Muscle of arm (tissue), 14 donors: ENCODE measurements at places on chromosomes 12 and 14. TPM values are rescaled to one million over a fixed set of nuclear protein-coding genes. Genes with fewer than 3 reads are reported as not detected.

SERPINA10 gene
- not detected for polyA plus RNA-seq

SYNE3 gene
- 11.4 TPM for polyA plus RNA-seq

ANKS1B gene
- 2.3 TPM for polyA plus RNA-seq

DENND5B gene
- 19.2 TPM for polyA plus RNA-seq

ZDHHC22 gene
- polyA plus RNA-seq: 0.58 TPM

PPM1H gene
- 3.3 TPM for polyA plus RNA-seq

ENDOU gene
- 0.39 TPM for polyA plus RNA-seq

GRCh38 chr12:3967556-3968160, 94.5 kb upstream of the PARP11 start:
- DNase-seq: no peak

DNA sequence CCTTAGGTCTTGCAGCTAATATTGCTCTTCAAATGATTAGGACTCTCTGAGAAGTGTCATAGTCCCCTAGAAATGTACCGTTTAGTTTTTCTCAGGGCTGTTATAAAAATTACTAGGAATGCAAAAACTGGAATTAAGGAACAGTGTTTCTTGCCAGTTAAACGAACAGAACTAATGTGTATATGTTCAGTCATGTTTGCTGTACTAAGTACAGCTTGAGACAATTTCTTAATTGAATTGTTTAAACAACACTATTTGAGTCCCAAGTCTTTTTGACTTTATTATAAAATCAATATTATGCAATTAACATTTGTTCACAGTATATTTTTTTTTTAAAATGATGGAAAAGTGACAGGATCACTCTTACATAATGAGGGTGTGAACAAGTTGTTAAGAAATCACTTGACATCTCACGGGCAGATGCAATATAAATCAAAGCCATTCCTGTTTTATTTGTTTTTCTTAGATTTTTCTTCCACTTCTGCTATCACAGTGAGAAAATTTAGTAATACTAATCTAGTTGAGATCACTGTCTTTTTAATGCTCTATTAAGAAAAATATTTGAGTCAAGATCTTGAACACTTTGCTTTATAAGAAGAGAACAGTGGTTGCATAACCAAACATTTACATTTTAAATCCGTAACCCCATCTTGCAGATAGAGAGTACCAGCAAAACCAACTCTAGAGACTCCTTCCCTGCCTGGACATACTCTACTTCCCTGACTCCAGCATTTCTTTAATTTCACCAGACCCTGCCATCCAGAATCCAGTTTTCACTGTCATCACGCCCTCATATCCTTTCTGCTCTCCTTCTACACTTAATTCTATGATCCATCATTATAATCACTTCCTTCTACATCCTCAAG, 140.7 kb upstream of the KITLG start:
- no peak for DNase-seq

- no peak for DNase-seq
Measured at GRCh38 chr12:112126000-112126438, 659 bp downstream of the TRAFD1 start.

DNA sequence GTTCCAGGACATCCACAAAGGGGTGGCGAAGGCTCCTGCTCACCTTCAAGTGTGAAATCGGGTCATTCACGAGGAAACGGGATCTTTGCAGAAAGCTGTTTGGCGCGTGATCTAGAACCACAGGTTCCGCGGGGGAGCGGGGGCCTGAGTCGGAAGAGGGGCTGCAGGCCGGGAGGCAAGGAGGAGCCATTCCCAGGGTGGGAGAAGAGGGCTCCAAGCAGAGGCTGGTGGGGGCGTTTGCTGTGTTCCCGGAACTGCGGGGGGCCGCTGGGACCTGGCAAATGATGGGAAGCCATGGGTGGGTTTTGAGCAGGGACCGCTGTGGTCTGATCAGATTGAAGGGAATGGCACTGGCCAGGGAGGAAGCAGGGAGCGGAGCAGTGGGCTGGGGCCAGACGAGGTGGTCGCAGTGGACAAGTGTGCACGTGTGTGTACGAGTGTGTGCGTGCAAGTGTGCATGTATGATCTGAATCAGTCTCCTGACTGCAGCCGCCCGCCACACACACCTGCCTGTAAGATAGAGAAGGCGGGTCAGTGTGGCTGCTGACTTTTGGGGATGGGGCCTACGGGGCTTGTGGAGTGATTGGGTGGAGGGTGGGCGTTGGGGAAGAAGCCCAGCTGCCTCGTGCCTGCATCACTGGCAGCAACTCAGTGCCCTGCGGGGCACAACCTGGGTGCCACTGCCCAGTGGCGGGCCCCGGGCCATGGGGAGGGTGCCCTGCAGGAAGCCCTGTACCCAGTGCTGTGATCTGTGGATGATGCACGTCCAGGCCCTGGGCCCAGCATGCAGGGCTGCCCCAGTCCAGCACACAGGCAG, 141.9 kb downstream of the KIF26A start:
- no peak for DNase-seq

- DNase-seq: no peak
Measured at GRCh38 chr14:51821822-51822221, 38.6 kb upstream of the GNG2 start.

DNA sequence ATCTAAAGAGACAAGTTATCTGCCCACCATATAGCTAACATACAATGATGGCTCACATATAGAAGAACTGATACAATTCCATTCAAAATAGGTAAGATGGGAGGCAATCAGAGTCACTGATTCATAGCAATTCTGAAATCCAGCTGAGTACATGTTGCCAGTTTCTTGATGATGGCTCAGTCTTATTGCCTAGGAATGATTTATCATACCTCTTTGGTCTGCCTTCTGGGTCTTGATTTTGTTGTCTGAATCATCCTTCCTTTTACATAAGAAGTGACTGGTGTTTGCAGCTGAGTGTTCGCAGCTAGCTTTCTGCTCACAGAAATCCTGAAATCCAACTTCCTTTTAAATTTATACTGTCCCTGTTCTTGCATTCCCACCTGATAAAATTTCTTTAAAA, 463.2 kb upstream of the MGAT4C start:
- DNase-seq: no peak

DNA sequence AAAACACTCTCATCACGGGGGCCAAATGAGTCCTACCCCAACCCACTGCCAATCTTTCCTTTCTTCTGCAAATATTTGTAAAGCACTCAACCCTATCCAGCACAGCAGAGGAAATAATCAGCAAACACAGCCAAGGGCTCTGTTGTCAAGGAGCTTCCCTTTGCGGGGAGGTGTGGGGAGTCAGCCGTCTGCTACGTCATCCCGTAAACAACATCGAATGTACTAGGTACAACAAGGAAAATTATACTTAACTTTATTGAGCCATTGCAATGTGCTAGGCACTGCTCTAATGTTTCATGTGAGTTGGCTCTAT, 22.8 kb downstream of the TMEM63C start:
- DNase-seq: no peak

- no peak for DNase-seq
Measured at GRCh38 chr12:102638777-102639176, 158.4 kb upstream of the IGF1 start.

- DNase-seq: no peak
Measured at GRCh38 chr12:113875691-113876090, 90.4 kb downstream of the RBM19 start.

GRCh38 chr12:64826234-64826633, 1.8 kb downstream of the TBC1D30 start:
- DNase-seq: peak; percentile 60

DNA sequence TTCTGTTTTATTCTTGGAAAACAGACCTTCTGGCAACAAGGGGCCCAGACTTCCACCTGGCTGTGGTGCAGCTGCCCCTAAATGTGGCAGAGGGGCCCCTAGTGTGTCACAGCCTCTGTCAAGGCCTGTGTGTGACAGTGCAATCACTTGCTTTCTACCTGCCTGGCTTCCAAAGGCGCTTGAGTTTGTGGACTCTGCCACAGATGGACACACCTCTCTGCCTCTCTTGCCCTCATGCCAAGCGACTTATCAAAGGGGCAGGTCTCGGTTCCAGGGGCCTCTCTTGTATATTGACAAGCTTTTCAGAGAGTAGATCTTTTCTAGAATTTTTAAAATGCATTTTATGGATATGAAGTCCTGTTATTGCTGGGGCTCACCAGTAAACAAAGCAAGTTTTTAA, 217.2 kb downstream of the SLC15A4 start:
- DNase-seq: no peak

GRCh38 chr14:100030452-100031153, 34.6 kb upstream of the EVL start:
- DNase-seq: no peak

- no peak for DNase-seq
Measured at GRCh38 chr12:21475552-21475951, 25.9 kb downstream of the RECQL start.

- DNase-seq: no peak
Measured at GRCh38 chr12:21568115-21568514, 36.5 kb downstream of the GYS2 start.

GRCh38 chr14:99271221-99271941, 616 bp downstream of the BCL11B start:
- DNase-seq: no peak

GRCh38 chr14:42437809-42438208, 831.1 kb downstream of the LRFN5 start:
- DNase-seq: no peak

DNA sequence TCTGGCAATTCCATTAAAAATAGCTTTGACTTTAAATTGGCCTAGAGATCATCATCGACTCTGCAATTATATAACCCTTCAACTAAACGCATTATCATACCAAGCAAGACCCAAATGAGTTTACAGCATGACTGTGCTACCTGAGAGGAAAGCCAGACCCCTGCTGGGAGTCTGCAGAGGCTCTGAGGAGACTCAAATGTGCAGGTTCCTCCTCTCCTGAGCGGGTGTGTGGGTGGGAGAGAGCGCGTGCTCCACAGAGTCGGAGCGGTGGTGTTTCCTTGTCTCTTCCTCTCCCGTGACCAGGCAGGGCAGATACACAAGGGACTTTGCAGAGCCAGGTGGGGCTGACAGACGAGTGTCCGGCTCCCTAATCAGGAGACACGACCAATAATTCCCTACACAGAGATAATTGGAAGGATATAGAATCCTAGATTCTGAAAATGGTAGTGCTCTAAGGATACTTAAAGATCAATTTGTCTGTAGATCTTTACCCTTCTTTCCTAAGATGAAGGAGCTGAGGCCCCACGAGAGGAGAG, 74.1 kb downstream of the SLC8A3 start:
- DNase-seq: no peak

GRCh38 chr12:15688838-15689625, 100.2 kb downstream of the EPS8 start:
- DNase-seq: no peak

DNA sequence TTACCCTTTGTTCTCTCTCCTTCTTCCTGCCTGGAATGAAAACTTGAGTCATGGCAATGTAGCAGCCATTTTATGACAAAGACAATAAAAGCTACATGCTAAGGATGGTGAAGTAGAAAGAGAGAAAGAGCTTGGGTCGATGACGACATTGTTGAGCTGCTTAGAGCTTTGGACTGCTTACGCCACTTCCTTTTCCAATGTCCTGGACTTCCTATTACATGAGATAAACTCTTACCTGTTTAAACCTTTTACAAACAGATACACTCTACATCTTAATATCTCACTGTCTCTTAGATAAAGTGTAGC, 70.1 kb downstream of the PEBP1 start:
- DNase-seq: no peak

GRCh38 chr12:43165351-43165750, 386.7 kb downstream of the ADAMTS20 start:
- DNase-seq: no peak

GRCh38 chr14:55267820-55268219, 3.4 kb upstream of the FBXO34 start:
- no peak for DNase-seq

GRCh38 chr12:30138483-30138882, 354.7 kb upstream of the TMTC1 start:
- DNase-seq: no peak

DNA sequence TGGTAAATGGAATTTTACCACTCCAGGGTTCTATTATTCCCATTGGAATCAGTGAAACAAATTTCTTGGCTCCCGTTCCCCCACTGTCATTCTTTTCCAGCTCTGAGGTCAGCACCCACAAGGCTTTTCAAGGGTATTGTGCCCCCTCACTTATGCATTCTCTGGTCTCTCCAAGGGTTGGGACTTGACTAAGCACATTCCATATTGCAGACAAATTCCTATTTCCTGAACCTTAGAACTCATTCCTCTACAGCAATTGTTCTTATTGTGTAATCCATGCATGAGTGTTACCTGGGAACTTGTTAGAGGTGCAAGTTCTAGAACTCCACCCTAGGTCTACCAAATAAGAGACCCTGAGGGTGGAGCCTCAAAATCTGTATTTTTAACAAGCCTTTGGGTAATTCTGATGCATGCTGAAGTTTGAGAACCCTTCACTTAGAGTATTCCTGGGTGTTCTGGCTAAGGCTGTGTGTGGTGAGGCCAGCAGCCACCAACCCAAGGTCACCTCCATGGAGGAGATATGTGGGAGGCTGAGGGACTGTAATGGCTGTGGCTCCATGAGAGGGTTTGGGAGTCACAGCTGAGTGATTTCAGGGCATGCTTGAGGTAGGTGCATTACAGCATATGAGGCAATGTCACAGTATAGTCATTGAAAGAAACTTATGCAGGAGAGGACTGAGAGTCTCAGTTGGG, 150.9 kb downstream of the TTC6 start:
- DNase-seq: no peak

GRCh38 chr12:97756066-97756666, 293.6 kb downstream of the RMST start:
- no peak for DNase-seq

DNA sequence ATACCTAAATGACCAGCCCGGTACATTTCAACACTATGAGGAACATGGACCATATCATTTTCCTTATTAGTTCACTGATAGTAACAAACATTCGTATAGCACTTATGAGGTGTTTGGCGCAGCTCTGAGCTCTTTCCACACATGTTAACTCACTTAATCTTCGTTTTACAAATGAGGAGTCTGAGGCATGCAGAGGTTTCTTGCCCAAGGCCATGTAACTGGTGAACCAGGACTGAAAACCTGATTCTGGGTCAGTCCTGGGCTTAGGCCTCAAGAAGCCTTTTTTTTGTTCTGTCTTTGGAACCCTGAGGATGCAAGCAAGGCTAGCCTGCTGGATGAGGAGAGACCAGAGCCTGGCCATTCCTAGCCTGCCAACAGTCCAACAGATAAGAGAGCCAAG, 55.0 kb downstream of the C14orf132 start:
- DNase-seq: no peak

DNA sequence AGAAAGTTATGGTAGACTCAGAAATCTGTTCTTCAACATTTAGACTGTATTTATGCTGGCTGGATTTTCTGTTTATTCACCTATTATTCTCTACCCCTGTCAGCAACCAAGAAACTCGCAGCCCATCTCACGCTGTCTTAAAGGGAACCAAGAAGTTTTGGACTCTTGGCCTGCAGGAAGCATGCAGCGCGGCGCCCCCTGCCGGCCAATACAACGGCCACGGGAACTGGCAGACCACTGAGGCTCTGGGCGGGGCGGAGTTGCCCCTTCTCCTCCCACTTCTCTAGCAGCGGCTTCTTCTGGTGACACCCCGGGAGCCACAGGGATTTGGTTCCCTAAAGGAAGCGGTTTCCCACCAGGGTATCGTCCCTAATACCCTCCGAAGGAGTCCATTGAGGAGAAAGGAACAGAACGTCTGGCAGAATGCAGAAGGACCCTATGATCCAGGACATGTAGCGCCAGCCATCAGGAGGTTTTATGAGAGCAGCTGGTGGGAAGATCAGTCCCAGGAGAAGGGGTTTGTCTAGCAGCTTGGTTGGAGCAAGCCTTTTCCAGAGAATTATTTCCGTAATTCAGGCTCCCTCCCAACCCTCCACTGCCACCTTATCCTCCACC, 21.0 kb upstream of the RNASE2 start:
- DNase-seq: no peak
